ENCODE measurements at places on chromosomes 2 and 18.

GRCh38 chr18:42305869-42306593, 351.0 kb downstream of the PIK3C3 start:
- no peaks in the 10 kb centered on the region for H3K27me3 ChIP-seq
- no peak overlapping the region for H3K4me3 ChIP-seq
- no peaks in the 10 kb centered on the region for H3K36me3 ChIP-seq
- peaks cover 10% of the 10 kb centered on the region for H3K4me1 ChIP-seq

DNA sequence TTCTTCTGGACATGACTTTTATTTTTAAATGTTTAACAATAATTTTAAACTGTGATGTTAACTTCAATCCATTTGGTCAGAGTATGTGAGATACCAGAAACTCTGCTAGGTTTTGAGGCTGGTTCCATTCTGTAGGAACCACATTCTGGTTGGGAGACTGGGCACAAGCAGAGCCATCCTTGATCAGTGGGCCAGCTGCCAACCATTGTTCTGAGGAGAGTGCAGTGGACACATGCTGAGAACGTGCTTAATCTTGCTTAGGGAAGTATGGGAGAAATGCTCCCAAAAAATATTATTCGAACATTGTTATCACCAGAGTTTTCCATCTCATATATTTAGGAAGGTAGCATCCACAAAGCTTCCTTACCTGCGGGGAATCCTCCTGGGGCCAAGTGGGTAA, 155.8 kb downstream of the RTN4 start:
- no peak overlapping the region for H3K27ac ChIP-seq
- H3K27me3 ChIP-seq = no peaks in the 10 kb centered on the region
- no peaks in the 10 kb centered on the region for H3K36me3 ChIP-seq

DNA sequence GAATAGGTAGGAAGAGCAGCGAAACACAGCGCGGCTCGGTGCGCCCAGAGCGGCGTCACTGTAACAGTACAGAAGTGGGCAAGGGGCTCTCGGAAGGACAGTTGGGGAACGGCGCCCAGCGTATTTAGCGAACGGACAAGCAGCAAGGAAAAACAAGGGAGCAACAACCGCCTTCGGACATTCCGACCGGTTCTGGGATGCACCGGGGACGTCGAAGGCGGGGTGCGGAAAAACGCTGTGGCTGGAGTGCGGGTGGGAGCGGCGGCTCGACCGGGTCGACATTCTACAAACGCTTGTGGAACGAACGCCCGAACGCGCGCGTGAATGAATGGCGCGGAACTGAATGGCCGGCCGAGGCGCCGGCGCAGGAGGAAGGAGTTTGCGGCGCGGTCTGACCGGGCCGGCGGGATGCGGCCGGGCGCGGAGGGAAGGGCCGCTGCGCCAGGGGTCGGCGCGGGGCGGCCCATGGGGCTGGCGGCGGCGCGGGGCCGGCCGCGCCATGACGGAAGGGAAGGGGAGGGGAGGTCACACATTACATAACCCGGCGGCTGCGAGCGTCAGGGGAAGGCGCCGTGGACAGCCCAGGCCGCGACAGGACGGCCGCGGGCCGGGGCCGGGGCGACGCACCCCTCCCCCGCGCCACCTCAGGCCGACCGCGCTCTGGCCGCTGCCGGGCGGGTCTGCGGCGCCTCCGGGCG, 605 bp downstream of the REV1 start:
- peak overlapping the region; percentile 95 for H3K4me3 ChIP-seq
- peaks cover 48% of the 10 kb centered on the region for H3K4me1 ChIP-seq
- H3K36me3 ChIP-seq = no peaks in the 10 kb centered on the region
- peak overlapping the region; percentile 99 for H3K27ac ChIP-seq

- no peak overlapping the region for H3K27ac ChIP-seq
- peaks cover 15% of the 10 kb centered on the region for H3K27me3 ChIP-seq
- H3K4me3 ChIP-seq = no peak overlapping the region
- no peak for DNase-seq
Measured at GRCh38 chr2:119478188-119478977, 45.9 kb downstream of the SCTR start.

GRCh38 chr2:203201426-203201825, 37.4 kb upstream of the CYP20A1 start:
- H3K27ac ChIP-seq = no peak overlapping the region
- H3K4me1 ChIP-seq = no peaks in the 10 kb centered on the region
- H3K4me3 ChIP-seq = no peak overlapping the region
- no peaks in the 10 kb centered on the region for H3K27me3 ChIP-seq

GRCh38 chr2:136809998-136810397, 44.7 kb downstream of the THSD7B start:
- H3K27me3 ChIP-seq = peaks cover 7% of the 10 kb centered on the region
- H3K4me1 ChIP-seq = no peaks in the 10 kb centered on the region
- no peak overlapping the region for H3K4me3 ChIP-seq
- no peak overlapping the region for H3K27ac ChIP-seq
- DNase-seq = no peak
- no peaks in the 10 kb centered on the region for H3K36me3 ChIP-seq

DNA sequence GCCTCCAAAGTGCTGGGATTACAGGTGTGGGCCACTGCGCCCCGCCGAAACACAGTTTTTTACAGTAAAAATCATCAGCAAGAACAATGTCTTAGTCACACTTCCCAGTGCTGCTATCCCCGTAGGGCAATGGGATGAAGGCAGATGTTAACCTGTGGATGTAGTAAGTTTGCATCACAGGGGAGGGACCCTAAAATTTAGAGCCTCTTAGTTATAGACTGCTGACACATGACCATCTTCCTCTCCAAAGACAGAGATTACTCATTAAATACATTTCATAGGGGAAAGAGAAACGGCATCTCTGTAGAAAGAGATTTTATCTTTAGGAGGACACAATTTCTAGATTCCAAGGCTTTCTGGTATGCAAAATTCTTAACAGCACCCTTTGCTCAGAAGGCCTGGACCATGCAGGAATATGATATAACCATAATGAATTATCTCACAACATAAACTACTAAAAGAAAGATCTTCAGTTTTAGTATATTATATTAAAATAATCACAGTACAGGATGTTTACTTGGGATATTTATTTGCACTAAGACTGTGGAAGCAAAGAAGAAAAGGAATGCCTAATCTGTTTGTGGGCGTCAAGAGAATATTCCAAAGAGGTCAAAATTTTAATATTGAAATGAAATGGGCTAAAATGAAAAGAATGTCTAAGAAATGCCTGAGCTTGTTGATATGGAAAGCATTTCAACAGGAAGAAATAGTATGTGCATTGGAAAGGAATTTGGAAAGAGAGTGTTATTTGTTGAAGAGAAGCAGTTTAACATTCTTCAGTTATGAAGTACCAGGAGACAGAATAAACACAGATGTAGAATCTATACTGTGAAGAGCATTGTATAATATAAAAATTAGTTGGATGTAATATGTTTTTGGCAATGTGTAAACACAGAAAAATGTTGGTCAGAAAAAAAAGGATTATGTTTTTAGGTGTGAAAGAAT, 1228.3 kb upstream of the CHAC2 start:
- no peaks in the 10 kb centered on the region for H3K36me3 ChIP-seq
- no peak overlapping the region for H3K4me3 ChIP-seq
- H3K27me3 ChIP-seq = no peaks in the 10 kb centered on the region
- no peak for DNase-seq
- H3K4me1 ChIP-seq = no peaks in the 10 kb centered on the region
- H3K27ac ChIP-seq = no peak overlapping the region

DNA sequence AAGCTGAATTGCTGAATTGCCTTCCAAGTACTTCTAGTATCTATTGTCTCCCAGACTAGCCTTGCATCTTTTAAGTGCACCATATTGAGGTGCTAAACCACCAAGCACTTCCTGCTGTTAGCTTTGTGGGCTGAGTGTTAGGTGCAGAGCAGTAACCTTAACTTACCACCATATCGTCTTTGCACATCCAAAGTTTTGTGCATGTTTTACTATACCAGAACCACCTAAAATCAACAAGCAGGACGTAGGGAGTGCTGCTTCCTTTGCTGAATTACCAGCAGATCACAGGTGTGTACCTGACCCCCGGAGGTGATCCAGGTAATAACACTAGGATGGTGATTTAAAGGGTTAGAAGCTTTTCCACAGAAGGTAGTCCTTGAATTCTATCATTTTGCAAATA, 359.9 kb upstream of the HNRNPA3 start:
- no peaks in the 10 kb centered on the region for H3K36me3 ChIP-seq
- H3K27ac ChIP-seq = no peak overlapping the region
- no peak for DNase-seq
- H3K4me1 ChIP-seq = peaks cover 69% of the 10 kb centered on the region

GRCh38 chr2:41180387-41180786, 728.5 kb upstream of the SLC8A1 start:
- no peaks in the 10 kb centered on the region for H3K36me3 ChIP-seq
- H3K4me3 ChIP-seq = no peak overlapping the region
- no peaks in the 10 kb centered on the region for H3K27me3 ChIP-seq
- no peaks in the 10 kb centered on the region for H3K4me1 ChIP-seq

GRCh38 chr2:177164131-177164530, 48.5 kb upstream of the HNRNPA3 start:
- DNase-seq = no peak
- peaks cover 31% of the 10 kb centered on the region for H3K4me1 ChIP-seq
- H3K27me3 ChIP-seq = peaks cover 4% of the 10 kb centered on the region
- no peak overlapping the region for H3K27ac ChIP-seq
- H3K4me3 ChIP-seq = no peak overlapping the region

- peak overlapping the region; percentile 98 for H3K27ac ChIP-seq
- peak overlapping the region; percentile 86 for H3K4me3 ChIP-seq
- H3K27me3 ChIP-seq = no peaks in the 10 kb centered on the region
- peaks cover 31% of the 10 kb centered on the region for H3K36me3 ChIP-seq
Measured at GRCh38 chr2:176157499-176158185, 535 bp downstream of the HOXD3 start.

GRCh38 chr2:67259556-67260342, 137.4 kb upstream of the ETAA1 start:
- peaks cover 4% of the 10 kb centered on the region for H3K27me3 ChIP-seq
- H3K36me3 ChIP-seq = no peaks in the 10 kb centered on the region
- no peak overlapping the region for H3K4me3 ChIP-seq
- no peaks in the 10 kb centered on the region for H3K4me1 ChIP-seq
- DNase-seq = no peak

DNA sequence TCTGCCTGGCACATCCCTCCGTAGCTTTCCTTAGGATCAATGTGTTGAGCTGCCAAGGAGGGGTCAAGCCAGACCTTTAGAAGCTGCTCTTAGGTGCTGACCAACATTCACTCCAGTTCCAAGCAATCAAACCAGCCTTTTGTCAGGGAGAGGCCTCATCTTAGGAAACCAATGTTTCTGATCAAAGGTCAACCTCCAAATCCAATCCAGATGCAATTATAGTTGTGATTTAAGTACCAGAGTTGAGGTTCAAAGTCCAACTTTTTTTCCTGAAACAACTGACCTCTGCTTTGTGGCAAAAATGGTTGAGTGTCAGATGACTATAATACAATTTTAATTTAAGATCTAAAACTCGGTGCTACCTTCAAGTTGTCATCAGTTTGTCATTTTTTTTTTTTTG, 303.4 kb downstream of the ALK start:
- H3K27me3 ChIP-seq = peaks cover 7% of the 10 kb centered on the region
- no peaks in the 10 kb centered on the region for H3K36me3 ChIP-seq

DNA sequence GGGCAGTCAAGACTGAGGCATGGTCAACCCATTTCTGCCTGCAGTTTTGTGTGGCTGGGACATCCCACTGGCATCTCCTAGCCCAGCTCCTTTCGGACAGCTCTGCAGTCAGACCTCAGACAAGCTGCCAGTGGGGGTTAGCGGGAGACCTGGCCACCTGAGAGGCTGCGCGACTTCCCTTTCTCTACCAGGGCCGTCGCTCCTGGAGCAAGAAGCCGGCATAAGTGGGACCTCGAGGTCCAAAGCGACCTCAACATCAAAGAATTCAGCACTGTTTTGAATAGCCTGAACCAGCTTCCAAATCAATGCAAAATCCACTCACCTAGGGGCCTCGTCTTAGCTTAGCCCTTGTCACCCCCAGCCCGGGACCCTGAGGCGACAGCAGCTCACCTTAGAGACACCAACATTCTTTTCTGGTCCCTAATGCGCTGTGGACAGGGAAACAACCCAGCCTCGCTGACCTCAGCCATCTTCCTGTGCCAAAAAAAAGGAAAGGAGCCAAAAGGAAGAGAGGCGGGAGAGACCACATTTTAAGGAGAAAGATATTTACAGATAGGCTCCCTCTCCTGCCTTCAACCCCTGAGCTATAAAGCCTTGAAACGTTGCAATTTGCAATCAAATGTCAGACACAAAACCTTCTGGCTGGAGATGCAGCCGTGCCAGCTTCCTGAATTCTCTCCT, 81.2 kb downstream of the GFPT1 start:
- peaks cover 28% of the 10 kb centered on the region for H3K4me1 ChIP-seq
- no peak for DNase-seq
- peak overlapping the region; percentile 77 for H3K4me3 ChIP-seq
- no peak overlapping the region for H3K27ac ChIP-seq
- no peaks in the 10 kb centered on the region for H3K36me3 ChIP-seq

DNA sequence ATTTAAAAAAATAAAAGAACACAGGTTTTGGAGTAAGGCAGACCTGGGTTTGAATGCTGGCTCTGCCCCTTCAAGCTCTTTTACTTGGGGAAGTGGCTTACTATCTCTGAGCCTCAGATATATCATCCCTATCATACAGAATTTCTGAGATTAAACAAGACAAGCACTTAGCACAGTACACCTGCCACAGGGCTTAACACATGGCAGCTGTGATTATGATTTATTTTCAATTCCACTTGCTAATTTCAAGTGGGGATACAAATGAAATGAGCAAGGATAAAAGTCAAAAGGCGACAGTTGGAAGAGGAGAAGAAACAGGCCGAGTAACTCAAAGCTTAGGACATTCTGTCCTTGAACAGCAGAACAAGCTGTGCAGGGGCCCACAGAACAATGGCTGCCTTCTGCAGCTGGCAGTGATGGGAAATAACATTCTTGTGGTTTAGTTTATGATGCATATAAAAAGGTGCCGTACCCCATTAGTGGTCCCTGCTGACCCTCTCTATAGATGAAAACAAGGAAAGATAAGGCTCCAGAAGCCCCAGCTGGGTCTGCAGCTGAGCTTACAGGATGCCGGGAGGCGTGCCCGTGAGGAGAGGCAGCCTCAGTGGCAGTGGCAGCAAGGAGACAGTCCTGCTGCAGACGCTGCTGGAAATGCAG, 45.3 kb downstream of the KIF3C start:
- H3K4me1 ChIP-seq = no peaks in the 10 kb centered on the region
- no peak overlapping the region for H3K4me3 ChIP-seq
- H3K27me3 ChIP-seq = no peaks in the 10 kb centered on the region
- no peak for DNase-seq

DNA sequence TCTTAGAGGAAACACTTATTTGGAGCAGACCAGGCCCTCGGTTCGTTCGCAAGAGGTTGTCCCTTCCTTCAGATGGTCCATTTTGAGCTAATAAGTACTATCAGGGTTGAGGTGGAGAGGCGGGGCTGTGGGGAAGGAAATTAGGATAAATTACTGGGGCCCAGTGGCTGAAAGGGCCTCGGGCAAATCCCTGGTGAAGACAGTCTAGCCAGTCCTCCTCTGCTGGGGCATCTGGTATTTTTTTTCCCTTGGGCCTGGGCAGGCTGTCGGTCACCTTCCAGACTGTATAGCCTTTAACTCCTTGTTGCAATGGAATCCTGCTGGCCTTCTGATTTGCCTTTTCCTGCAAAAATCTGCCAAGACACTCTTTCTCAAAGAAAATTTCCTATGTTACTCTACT, 1.7 kb upstream of the MYO3B start:
- H3K27ac ChIP-seq = no peak overlapping the region
- peaks cover 11% of the 10 kb centered on the region for H3K4me1 ChIP-seq
